Lower lobe of right lung (tissue), 2 donors: ENCODE measurements at places on chromosomes 13 and 19. TPM values are rescaled to one million over a fixed set of nuclear protein-coding genes. Genes with fewer than 3 reads are reported as not detected.
A peak's percentile ranks its signal among the peaks of the same experiment; 100 is the strongest.

DNA sequence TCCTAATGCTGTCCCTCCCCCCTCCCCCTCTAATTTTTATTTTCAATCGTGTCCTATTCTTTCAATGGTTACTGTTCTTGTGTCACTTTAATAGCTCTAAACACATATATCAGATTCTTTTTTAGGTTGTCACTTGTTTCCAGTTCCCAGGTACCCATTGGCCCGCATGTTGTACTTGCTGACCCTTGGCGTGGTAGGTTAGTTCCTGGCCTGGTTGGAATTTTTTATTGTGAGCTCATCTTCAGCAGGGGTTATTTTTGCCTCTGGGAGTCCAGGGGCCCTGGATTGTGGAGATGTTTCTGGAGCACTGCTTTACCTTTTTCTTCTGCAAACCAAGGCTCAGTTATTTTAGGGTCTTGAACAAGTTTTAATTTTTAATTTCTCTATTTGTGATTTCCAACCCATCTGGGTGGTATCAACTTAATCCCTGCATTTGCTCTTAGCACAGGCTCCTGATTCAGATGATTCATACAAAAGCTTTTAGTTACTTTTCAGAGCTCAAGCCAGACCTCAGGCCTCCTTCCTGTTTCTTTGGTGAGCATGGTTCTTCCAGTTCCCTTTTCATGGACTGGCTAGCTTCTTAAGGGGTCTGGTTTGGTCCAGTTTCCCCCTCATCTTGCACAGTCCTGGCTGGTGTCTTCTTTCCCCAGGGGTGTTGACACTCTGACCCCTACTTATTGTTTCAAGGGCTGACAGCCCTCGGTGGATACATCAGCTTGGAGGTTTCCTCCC lies 220.5 kb downstream of the TM9SF2 start:
- H3K27ac ChIP-seq: no peak overlapping the region
- DNase-seq: no peak
- no peak overlapping the region for H3K4me3 ChIP-seq
- H3K4me1 ChIP-seq: no peaks in the 10 kb centered on the region
- no peaks in the 10 kb centered on the region for H3K27me3 ChIP-seq
- no peaks in the 10 kb centered on the region for H3K36me3 ChIP-seq

The ZNF729 gene
- total RNA-seq: not detected

The RGL3 gene
- 55.8 TPM for total RNA-seq

DNA sequence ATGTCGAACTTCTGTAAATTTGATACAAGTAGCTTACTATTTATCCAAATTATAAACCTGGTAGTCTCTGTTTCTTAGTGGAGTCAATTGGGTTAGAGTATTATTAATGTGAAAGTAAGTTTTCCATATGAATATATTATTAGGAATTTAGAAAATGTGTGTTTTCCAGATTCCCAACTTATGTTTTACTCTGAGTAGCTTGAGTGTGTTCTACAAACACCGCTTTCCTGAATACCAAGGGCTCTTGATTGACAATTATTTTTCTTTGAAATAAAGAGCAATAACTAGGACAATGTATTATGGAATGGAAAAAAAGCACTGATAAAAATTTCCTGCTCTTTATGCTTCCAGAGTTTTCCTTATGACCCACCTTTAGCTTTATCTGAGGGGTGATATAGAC lies 233.6 kb downstream of the POSTN start:
- no peak overlapping the region for H3K4me3 ChIP-seq
- H3K36me3 ChIP-seq: no peaks in the 10 kb centered on the region
- no peak overlapping the region for H3K27ac ChIP-seq
- H3K4me1 ChIP-seq: no peaks in the 10 kb centered on the region
- no peaks in the 10 kb centered on the region for H3K27me3 ChIP-seq
- DNase-seq: no peak

The WDR62 gene
- total RNA-seq: 1.3 TPM

DNA sequence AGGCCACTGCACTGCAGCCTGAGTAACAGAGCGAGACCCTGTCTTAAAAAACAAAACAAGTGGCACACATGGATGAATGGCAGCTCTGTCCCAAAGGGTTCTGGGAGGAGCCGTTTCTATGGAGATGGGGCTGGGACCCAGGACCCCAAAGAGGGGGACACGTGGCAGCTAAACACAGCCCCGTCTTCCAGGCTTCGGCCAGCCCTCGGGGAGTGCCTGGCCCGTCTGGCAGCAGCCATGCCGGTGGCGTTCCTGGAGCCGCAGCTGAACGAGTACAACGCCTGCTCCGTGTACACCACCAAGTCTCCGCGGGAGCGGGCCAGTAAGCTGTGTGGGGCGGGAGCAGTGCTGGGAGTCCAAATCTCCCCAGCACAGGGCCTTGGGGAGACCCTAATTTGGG lies 82.4 kb downstream of the RYR1 start:
- peaks cover 8% of the 10 kb centered on the region for H3K27me3 ChIP-seq
- DNase-seq: no peak
- no peak overlapping the region for H3K27ac ChIP-seq
- no peaks in the 10 kb centered on the region for H3K36me3 ChIP-seq
- peaks cover 5% of the 10 kb centered on the region for H3K4me1 ChIP-seq

GRCh38 chr19:1674293-1674679 lies 21.9 kb upstream of the TCF3 start:
- H3K4me1 ChIP-seq: peaks cover 7% of the 10 kb centered on the region
- H3K4me3 ChIP-seq: no peak overlapping the region
- no peaks in the 10 kb centered on the region for H3K36me3 ChIP-seq
- H3K27me3 ChIP-seq: peaks cover 89% of the 10 kb centered on the region

The SULT2B1 gene
- 14.4 TPM for total RNA-seq

GRCh38 chr19:20315543-20315942 lies 148.5 kb downstream of the ZNF486 start:
- no peaks in the 10 kb centered on the region for H3K27me3 ChIP-seq
- H3K4me1 ChIP-seq: no peaks in the 10 kb centered on the region
- H3K27ac ChIP-seq: no peak overlapping the region
- H3K36me3 ChIP-seq: no peaks in the 10 kb centered on the region

The SPACA4 gene
- not detected for total RNA-seq

- peaks cover 59% of the 10 kb centered on the region for H3K36me3 ChIP-seq
- no peak overlapping the region for H3K27ac ChIP-seq
- no peaks in the 10 kb centered on the region for H3K27me3 ChIP-seq
- peaks cover 44% of the 10 kb centered on the region for H3K4me1 ChIP-seq
- no peak overlapping the region for H3K4me3 ChIP-seq
- DNase-seq: no peak
Observed at GRCh38 chr19:49557641-49558325, 22.6 kb downstream of the NOSIP start.

- no peak overlapping the region for H3K4me3 ChIP-seq
- DNase-seq: no peak
- no peaks in the 10 kb centered on the region for H3K27me3 ChIP-seq
- H3K4me1 ChIP-seq: no peaks in the 10 kb centered on the region
Observed at GRCh38 chr19:19120308-19121231, 17.7 kb downstream of the TMEM161A start.

- DNase-seq: no peak
- H3K4me1 ChIP-seq: peaks cover 51% of the 10 kb centered on the region
- peak overlapping the region; percentile 9 for H3K27ac ChIP-seq
- no peak overlapping the region for H3K4me3 ChIP-seq
Observed at GRCh38 chr19:19485161-19485997, 30.0 kb downstream of the TSSK6 start.

The PBX4 gene
- 3.7 TPM for total RNA-seq

DNA sequence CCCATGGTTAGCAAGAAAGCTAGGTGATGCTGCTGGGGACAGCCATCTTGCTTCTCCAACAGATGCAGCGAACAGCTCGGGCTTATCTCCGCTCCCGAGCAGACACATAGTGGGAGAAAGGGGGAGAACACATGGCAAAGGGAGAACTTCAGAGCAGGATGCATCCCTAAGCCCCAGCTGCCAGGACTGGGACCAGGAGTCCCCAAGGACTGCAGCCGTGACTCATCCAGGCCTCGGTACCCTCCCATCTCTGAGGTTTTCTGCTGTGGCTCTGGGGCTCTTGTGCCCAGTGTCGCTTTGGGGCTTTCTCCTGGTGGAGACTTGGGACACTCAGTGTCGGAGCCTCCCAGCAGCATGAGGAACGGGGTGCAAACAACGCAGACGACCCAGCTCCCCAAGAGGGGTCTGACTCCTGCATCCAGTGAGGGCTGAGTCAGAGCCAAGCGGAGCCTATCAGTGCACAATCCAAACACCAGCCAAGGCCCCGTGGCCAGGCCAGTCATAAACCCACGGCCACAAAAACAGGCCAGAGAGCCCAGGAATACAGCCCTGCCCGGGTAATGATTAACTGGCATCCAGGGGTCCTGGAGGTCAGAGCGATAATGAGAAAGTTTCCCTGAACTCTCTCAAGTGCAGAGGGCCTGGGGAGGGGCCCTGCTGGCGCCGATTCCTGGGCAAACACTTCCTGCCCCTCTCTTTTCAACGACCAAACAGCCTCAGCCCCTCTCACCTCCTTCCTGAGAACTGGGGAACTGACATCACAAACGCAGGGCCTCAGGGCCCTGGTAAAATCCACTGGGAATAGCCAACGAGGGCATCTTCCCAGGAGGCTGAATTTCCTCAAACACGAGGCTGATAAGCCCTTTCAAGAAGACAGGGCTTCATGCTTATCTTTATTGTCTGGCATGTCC lies 202.9 kb downstream of the USP12 start:
- H3K27me3 ChIP-seq: no peaks in the 10 kb centered on the region
- peak; percentile 52 for DNase-seq
- peak overlapping the region; percentile 43 for H3K27ac ChIP-seq
- H3K36me3 ChIP-seq: no peaks in the 10 kb centered on the region
- peaks cover 21% of the 10 kb centered on the region for H3K4me1 ChIP-seq

The KMT5C gene
- 14.7 TPM for total RNA-seq

DNA sequence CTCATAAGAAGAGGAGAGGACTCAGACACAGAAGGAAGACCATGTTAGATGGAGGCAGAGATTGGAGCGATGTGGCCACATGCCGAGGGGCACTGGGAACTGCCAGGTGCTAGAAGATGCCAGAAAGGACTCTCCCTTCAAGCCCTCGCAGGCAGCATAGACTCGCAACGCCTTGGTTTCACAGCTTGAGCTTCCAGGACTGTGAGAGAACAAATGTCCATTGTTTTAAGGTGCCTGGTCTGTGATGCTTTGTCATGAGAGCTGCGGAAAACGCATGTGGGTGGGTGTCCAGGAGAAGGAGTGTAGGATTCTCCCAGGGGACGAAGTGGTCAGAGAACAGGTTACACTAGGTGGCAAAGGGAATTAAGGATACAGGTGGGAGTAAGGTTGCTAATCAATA lies 125.9 kb upstream of the USP29 start:
- H3K4me3 ChIP-seq: no peak overlapping the region
- H3K27me3 ChIP-seq: no peaks in the 10 kb centered on the region
- H3K27ac ChIP-seq: no peak overlapping the region
- no peaks in the 10 kb centered on the region for H3K36me3 ChIP-seq
- no peak for DNase-seq

The C19orf12 gene
- 19.2 TPM for total RNA-seq
